COLO829 (cell line): ENCODE measurements at places on chromosomes 2 and 18.

- DNase-seq, result no peak
Observed at GRCh38 chr2:181117206-181117925, 137.0 kb downstream of the UBE2E3 start.

- DNase-seq, result no peak
Observed at GRCh38 chr2:46784278-46784677, 131.3 kb downstream of the MCFD2 start.

- no peak for DNase-seq
Observed at GRCh38 chr2:38370664-38371063, 6.4 kb downstream of the ATL2 start.

DNA sequence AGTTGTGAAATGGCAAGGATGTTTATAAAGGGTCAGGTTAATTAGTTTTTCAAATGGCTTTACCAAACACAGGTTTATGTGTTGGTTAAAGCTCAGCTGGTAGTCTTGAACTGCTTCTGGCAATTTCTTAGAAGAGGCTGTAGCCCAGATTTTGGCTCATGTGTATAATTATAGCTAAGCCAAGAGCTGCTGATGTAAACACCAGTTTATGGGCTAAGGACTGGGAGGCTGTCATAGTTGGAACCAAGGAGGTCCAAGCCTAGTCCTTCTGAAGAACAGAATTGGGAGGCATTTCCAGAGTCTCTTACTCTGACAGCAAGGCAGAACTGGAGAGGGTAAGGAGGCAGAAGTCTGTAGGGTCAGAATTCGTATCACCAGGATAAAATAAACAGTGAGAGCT, 25.4 kb downstream of the UBE2E3 start:
- DNase-seq, result no peak

GRCh38 chr2:234910186-234910679, 41.6 kb upstream of the SH3BP4 start:
- DNase-seq, result no peak

GRCh38 chr2:179953359-179953758, 53.7 kb downstream of the CWC22 start:
- DNase-seq, result no peak

- DNase-seq, result no peak
Observed at GRCh38 chr2:157685572-157685971, 56.9 kb upstream of the ACVR1C start.

GRCh38 chr2:179857236-179857635, 4.2 kb downstream of the ZNF385B start:
- no peak for DNase-seq

- no peak for DNase-seq
Observed at GRCh38 chr2:224952936-224953657, 89.2 kb downstream of the DOCK10 start.

GRCh38 chr2:226711606-226712296, 87.9 kb downstream of the IRS1 start:
- DNase-seq, result no peak

DNA sequence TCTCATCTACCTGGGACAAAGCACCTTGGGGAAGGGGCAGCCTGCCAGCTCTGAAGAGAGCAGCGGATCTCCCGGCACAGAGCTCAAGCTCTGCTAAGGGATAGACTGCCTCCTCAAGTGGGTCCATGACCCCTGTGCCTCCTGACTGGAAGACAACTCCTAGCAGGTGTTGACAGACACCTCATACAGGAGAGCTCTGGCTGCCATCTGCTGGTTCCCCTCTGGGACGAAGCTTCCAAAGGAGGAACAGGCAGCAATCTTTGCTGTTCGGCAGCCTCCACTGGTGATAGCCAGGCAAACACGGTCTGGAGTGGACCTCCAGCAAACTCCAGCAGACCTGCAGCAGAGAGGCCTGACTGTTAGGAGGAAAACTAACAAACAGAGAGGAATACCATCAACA, 549.9 kb upstream of the LRATD1 start:
- DNase-seq, result no peak

DNA sequence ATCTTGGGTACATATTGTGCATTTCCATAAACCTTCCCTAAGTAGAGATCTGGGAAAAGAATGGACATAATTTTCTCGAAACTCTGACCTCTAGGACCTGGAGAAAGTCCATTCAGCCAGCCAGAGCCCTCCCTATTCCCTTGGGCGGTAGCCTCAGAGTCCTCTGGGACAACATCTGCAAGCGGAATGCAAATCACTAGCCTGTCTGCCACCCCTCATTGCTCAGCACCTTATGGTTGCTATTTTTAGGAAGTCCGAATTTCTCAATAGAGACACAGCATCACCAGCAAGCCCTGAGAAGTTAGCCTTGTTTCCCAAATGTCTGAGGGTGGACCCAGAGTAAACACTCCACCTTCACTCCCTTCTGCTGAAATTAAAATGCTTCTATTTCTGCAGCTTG, 17.6 kb upstream of the CD28 start:
- no peak for DNase-seq

DNA sequence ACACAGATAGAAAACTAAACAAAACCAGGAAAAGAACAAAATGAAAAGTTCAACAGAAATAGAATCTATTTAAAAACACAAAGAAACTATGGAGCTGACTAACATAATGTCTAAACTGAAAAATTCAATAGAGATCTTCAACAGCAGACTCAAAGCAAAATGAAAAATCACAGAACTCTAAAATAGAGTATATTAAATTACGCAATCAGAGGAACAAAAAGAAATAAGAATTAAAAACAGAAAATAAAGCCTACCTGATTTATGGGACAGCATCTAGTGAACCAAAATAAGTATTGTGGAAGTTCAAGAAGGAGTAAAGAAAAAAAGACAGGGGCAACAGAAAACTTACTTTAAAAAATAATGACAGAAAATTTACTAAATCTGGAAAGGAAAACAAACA, 152.1 kb upstream of the GALNT5 start:
- no peak for DNase-seq

GRCh38 chr2:64525317-64525613, 1.1 kb downstream of the AFTPH start:
- DNase-seq, result no peak

- DNase-seq, result no peak
Observed at GRCh38 chr18:7202169-7202568, 28.7 kb upstream of the LRRC30 start.

GRCh38 chr2:143965493-143966164, 554.3 kb downstream of the ZEB2 start:
- DNase-seq, result no peak

GRCh38 chr2:19682493-19682892, 219.3 kb downstream of the TTC32 start:
- no peak for DNase-seq

- DNase-seq, result peak; percentile 57
Observed at GRCh38 chr2:204069804-204070203, 133.2 kb downstream of the ICOS start.

GRCh38 chr2:195106681-195107380, 550.2 kb upstream of the SLC39A10 start:
- no peak for DNase-seq

GRCh38 chr2:97774425-97774824, 61.0 kb downstream of the ZAP70 start:
- DNase-seq, result no peak

- DNase-seq, result no peak
Observed at GRCh38 chr2:85601771-85602475, 575 bp downstream of the TMEM150A start.

GRCh38 chr2:45497355-45497754, 113.7 kb downstream of the SRBD1 start:
- no peak for DNase-seq

DNA sequence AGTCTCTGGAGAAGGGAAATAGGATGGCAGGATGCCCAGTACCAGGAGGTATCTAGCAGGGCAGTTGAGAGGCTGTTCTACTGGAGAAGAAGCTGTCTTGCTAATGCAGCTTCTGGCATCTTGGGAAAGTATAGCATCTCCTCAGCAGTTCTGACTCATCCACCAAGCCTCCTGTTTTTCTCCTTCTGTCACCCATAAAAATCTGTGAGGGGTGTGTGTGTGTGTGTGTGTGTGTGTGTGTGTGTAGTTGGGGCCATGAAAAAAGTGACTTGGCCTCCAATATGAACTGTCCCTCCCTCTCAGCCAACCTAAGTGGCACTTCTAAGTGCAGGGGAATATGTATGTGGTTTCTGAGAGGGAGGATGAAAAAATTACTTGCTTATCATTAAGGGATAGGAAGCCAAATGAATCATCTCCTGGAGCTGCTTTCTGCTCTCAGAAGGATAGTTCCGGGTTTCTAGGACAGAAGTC, 83.9 kb downstream of the CBLN2 start:
- no peak for DNase-seq

DNA sequence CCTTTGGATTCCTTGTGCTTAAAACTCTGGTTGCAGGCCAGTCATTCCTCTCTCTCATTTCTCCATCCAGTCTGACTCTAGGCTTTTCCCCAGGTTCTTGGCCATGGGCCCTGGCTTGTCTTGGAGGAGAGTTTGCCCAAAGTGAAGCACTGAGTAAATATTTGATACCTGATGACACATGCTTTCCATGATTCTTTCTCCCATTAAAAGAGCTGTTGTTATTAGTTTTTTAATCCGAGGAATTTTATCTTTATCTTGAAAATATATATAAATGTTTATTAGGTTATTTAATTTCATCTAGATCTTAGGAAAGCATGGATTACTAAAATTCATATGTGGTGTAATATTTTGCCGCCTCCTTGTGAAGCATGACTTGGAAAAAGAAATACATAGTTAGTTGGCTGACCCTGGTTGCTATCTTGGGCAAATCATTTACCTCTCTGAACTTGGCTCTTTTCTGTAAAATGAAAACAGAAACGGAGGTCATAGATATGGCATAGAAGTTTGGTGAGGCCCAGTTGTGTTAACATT, 650.1 kb downstream of the SLC4A3 start:
- no peak for DNase-seq

DNA sequence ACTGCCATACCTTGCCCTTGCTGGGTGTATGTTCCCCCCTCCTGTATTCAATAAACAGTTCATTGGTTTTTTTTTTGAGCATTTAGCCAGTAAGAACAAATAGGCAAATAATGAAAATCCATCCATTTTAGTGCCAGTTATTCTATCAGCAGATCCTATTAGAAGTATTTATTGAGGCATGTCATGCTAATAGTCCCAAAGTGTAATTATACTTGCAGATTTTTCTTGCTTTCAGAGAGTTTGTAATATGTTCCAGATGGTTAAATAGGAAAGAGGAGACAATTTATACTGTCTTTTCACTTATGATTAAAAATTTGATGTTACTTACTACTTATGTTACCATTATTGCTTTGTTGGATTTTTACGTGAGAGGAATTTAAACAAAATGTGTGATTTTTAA, 127.6 kb downstream of the NCOA1 start:
- DNase-seq, result no peak

GRCh38 chr18:70666936-70667335, 378.1 kb downstream of the SOCS6 start:
- no peak for DNase-seq

- no peak for DNase-seq
Observed at GRCh38 chr2:45974056-45974455, 322.6 kb downstream of the PRKCE start.

- peak; percentile 20 for DNase-seq
Observed at GRCh38 chr2:33583194-33583938, 15.7 kb downstream of the FAM98A start.

GRCh38 chr2:43749583-43749982, 24.3 kb upstream of the DYNC2LI1 start:
- no peak for DNase-seq

DNA sequence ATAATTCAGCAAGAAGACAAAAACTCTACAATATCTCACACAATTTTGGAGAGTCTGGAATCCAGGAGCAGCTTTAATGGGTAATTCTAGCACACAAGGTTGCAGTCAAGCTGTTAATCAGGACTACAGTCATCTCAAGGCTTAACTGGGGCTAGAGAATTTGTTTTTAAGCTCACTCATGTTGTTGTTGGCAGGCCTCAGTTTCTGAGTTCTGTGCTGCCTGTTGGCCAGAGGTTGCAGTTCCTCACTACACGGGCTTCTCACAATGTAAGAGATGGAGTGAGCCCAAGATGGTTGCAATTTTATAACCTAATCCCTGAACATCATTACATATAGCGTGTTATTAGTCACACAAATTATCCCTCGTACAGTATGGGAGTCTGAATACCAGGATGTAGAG, 50.6 kb upstream of the TMEFF2 start:
- DNase-seq, result no peak

DNA sequence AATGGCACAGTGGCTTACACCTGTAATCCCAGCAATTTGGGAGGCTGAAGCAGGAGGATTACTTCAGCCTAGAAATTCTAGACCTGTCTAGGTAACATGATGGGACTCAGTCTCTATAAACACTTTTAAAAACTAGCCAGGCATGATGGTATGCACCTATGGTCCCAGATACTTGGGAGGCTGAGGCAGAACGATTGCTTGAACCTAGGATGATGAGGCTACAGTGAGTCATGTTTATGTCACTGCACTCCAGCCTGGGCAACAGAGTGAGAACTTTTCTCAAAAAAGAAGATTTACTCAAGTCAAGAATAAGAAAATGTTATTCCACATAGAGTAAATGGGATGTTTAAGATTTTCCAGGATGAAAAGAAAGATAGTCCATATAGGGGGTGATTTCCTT, 158.6 kb downstream of the HNMT start:
- DNase-seq, result no peak

DNA sequence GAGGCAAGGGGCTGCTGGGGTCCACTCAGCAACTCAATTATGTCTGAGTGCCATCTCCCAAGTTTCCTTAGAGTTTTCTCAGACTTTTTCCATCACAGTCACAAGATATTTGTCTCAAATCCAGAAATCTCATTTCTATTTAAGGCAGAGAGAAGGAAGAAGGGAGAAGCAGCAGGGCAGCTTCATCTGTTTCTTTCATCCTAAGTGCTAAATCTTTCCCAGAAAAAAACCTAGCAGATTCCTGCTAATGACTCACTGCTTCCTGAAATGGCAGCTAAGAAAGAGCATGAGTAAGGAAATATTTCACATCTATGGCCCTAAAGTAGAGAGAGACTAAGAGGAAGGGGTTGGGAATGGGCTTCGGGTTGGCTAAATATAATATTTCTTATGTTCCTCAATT, 88.0 kb downstream of the KYNU start:
- no peak for DNase-seq

- DNase-seq, result peak; percentile 28
Observed at GRCh38 chr2:129877795-129878775, 101.4 kb upstream of the RAB6C start.

DNA sequence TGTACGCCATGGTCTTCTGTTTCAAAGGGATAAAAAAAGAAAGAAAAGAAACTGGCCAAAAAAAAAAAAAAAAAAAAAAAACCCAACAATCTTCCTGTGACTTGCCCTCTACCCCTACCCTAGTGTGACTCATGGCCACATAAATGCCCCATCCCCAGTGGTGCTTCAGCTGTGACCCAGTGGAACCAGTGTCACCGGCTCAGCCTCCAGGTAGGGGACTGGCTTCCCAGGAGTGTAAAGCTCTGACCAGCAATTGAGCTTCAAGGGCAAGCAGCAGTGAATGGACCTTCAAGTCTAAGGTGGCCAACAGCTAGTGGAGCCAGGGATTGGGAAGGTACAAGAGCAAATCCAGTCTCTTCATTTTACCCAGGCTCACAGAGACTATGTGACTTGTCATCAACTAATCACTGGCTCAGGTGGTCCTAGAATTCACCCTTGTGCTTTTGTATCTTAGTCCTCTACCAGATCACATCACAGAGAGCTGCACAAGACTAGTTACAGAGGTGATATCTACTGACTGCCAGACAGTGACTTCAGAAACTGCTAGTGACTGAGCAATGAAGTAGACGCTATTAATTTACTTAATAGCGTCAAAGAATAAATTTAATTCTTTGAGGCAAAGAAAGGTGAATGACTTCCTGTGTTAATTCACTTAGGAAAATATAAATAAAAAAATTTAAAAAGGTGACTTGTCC, 1.3 kb upstream of the TGFBRAP1 start:
- no peak for DNase-seq

GRCh38 chr2:201886504-201886903, 80.2 kb downstream of the CDK15 start:
- no peak for DNase-seq
